Activated CD8-positive, alpha-beta T cell treated with anti-CD3 and anti-CD28 coated beads, Interleukin-2, amount 10 ng/mL, durations not matched to agents 7 days and 5 days (primary cell): ENCODE measurements at places on chromosomes 1 and 21. TPM values are rescaled to one million over a fixed set of nuclear protein-coding genes. Genes with fewer than 3 reads are reported as not detected.

DNA sequence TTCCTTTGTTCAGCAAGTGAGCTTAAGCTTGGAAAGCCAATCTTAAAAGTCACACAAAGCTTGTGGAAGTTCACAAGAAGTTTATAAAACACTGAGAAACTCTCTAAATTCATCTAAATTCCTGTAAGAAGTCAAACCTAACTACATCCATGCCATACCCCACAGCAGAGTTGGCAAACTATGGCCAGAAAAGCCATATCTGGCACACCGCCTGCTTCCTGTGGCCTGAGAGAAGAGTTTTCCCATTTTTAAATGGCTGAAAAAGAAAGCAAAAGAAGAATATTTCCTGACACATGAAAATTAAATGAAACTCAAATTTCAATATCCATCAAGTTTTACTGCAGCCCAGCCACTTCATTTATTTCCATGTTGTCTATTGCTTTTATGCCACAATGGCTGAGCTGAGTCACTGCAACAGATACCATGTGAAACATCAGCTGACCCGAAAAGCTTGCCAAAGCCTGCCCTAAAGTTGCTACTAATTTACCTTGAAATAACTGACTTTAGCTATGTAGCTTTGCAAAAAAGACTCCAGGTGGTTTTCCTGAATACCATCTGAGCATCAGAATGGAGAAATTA, 237.1 kb downstream of the SLC45A1 start:
- DNase-seq = no peak

GRCh38 chr1:39940253-39940652, 14.7 kb upstream of the MFSD2A start:
- DNase-seq = no peak

- no peak for DNase-seq
These were observed 247.7 kb downstream of the CAMTA1 start for GRCh38 chr1:7032992-7033391.

- DNase-seq = no peak
These were observed 804.8 kb downstream of the USP25 start for GRCh38 chr21:16534408-16535101.

DNA sequence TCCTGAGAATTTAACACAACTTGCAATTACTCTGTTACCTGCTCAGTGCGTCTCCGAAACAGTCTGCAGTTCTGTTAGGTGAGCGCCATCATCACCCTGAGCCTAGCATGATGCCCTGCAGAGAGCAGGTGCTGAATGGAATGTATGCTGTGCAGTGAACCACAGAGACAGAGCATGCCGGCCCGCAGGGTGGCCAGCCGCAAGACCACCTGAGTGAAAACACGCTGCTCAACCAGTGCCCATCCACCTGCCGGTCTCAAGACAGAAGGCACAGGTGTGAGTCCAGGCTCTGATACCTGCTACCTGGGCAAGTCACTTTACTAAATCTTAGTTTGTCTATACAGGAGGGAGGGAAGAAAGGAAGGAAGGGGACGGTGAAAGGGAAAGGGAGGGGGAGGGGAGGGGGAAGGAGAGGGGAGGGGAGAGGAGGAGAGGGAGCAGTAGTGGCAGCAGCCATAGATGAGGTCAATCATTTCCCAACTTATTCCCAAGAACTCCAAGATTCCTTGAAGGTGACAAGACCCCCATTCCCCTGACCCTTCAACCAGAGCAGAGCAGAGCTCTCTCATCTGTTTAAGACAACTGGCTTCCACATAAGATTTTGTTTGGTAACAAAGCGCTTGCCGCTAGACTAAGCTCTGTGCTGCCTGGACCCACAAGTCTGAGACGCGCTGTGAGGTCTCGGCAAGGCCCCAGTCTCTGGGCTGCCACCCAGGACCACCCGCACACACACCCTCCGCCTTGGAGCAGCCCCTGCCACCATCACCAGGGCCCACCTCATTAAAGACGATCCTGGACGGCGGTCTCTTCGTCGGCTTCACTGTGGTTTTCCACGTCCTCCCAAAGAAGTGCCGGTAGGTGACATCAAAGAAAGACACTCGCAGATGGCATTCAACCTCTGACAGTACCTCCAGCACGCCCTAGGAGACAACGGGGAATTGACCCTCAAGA, 14.5 kb downstream of the NPHP4 start:
- DNase-seq = no peak

GRCh38 chr1:39081271-39082009, 55.3 kb downstream of the NDUFS5 start:
- peak; percentile 30 for DNase-seq

DNA sequence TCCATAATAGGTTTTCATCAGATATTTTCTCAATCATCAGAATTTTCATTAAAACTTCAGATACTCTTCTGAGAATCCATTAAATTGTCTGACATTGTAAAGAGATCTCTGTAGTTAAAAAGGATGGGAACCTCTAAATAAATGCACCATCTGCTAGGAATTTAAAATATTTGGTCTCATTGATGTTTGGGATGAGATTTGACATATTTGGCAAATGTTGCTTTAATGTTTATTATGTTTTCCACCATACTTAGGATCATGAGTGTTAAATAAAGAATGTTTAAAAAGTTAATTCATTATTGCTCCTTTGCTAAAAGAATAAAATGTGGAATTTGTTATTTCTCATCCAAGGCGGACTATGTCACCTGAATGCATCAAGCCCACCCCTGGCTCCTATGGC, 85.5 kb upstream of the VANGL1 start:
- no peak for DNase-seq

DNA sequence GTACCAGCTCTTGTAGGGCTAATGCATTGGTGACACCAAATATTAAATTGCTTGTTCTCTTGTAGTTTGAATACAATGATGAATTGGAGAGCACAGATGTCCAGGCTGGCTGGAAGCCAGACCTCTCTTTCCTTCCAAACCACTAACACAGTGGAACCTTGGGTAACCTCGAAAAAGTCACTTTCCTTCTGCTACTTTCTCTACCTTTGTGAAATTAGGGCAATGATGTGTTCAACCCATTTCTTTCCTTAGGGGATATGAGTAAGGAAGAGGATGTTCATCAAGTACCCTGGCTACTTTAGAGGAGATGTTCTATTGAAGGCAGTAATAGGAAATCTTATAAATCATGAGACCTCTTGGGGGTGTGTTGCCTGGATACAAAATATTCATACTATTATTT, 55.7 kb downstream of the XCL2 start:
- DNase-seq = no peak

- DNase-seq = no peak
These were observed 113.8 kb upstream of the DNAH14 start for GRCh38 chr1:224815647-224816046.

GRCh38 chr1:172180501-172181285, 239.8 kb upstream of the C1orf105 start:
- DNase-seq = peak; percentile 52

RUNX1 gene
- total RNA-seq = 10.4 TPM

ROR1 gene
- not detected for total RNA-seq

SLC44A5 gene
- 0.26 TPM for total RNA-seq

GFI1 gene
- total RNA-seq = 47.6 TPM

TAF13 gene
- 24.5 TPM for total RNA-seq

GNG4 gene
- 0.23 TPM for total RNA-seq

C4BPA gene
- not detected for total RNA-seq

ESRRG gene
- total RNA-seq = not detected
